ENCODE measurements at places on chromosomes 13 and 19.

- no peak for DNase-seq
Observed at GRCh38 chr13:114090476-114090875, 41.9 kb downstream of the RASA3 start.

- peak; percentile 54 for DNase-seq
Observed at GRCh38 chr13:52738719-52739467, 727 bp downstream of the CNMD start.

GRCh38 chr13:91031508-91031907, 316.0 kb upstream of the MIR17HG start:
- DNase-seq, result no peak

GRCh38 chr19:32902448-32902847, 32.9 kb upstream of the SLC7A9 start:
- no peak for DNase-seq

- DNase-seq, result peak; percentile 20
Observed at GRCh38 chr13:23871616-23872220, 17.5 kb downstream of the MIPEP start.

DNA sequence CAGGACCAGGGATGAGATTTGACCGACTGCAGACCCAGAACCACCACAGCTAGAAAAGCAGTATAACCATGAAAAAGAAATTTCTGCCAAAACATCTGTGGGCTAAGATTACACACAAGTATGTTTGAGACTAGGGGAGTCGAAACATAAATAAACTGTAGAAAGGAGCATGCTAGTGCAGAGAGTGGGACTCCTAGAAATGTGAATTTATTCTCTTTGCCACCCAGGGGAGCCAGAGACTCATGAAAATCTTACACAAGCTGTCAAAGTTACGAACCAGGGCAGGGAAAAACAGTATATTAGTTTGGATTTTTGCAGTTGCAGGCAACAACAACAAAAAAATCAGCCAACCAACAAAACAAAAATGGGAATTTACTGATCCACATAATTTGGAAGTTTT, 12.3 kb upstream of the HSPH1 start:
- DNase-seq, result no peak

DNA sequence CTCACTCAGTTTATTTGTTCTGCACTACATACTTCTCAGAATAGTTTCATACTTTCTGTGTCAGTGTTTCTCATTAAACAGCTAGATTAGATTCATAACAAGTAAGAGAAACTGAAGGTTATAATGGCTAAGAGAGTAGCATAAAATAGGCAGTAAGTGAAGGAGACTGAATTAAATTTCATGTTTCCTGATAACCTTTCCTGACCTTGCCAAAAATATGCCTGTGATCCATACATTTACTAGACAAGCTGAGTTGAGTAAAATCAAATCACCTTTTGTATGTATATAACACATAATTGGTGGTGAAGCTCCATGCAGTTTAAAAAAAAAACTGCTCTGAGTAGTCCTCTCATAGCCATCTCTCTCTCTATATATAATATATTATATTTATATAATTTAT, 545.3 kb upstream of the PCDH20 start:
- no peak for DNase-seq

DNA sequence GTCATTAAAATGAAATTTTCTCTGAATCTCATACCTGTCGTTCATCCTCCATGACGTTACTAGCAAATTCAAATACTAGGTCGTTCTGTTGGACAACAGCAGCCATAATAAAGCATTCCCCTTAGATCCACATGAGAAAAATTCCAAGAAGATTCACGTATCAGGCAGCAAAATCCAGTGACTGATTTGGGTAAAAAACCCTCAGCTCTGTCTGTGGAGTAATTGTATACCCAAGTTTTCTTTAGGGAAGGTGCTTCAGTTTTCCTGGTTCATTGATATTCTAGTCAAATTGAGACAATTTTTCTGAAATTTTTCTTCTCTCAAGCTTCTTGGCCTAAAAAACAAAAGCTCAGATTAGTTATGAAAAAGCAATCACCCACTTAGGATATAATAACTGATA, 37.2 kb downstream of the ELF1 start:
- no peak for DNase-seq

DNA sequence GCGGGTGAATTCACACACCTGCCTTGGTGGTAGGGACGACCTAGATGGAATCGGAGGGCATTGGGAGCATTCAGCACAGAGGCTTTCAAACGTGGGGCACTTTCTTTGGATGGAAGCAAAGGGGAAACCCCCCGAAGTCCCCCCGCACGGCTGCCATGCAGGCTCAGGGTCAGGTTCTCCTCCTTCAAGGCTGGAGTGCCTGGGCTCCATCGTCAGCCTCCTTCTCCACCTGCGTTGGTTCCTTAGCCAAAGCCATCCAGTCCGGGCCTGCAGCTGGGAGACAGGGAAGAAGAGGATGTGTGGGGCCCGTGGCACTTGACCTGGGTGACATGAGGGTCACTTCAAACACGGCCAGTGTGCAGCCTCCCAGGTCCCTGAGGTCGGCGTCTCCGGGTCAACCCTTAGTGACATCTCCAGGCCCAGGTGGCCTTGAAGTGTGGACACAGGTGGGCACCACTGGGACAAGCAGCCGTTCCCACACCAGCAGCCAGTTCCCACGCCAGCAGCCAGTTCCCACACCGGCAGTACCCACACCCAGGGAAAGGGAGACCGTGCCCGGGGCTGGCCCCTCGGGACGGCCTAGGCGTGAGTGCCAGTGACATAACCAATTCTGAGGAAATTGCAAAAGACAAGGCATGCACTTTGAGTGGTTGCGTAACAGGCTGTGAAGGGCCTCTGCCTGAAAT, 116.0 kb downstream of the SOX1 start:
- no peak for DNase-seq

DNA sequence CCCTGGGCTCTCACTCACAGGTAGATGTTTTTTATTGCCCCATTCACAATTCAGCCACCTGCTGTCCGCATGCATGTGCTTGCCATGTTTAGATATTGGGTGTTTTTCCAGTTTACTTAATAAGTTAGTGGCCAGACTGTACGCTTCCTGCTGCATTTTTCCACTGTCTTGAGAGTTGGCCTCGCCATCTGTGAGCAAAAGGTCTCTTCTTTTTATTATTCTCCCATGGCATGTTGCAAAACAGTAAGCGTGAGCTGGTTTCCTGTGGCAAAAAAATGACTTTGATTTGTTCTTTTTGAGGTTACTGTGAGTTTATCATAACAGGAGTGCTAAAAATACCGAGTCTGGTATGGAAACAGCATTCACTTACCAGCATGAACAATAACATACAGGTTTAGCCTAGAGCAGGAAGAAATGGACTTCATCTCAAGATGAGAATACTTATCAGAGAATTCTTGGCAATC, 46.0 kb downstream of the SAE1 start:
- DNase-seq, result no peak

- DNase-seq, result no peak
Observed at GRCh38 chr19:17772172-17772571, 20.9 kb downstream of the FCHO1 start.

DNA sequence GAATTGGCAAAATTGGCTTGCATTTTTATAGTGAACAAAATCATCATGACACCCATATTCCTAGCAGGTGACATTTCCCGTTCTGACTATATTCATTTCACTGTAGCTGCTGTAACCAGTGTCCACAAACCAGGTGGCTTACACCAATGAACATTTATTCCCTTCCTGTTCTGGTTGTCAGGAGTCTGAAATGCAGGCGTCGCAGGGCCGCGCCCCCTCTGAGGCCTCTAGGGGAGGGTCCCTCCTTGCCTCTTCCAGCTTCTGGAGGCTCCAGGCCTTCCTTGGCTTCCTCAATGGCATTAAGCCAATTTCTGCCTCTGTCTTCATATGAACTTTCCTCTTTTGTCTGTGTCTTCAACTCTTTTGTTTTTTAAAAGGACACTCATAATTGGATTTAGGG, 6.5 kb upstream of the RLN3 start:
- DNase-seq, result no peak

DNA sequence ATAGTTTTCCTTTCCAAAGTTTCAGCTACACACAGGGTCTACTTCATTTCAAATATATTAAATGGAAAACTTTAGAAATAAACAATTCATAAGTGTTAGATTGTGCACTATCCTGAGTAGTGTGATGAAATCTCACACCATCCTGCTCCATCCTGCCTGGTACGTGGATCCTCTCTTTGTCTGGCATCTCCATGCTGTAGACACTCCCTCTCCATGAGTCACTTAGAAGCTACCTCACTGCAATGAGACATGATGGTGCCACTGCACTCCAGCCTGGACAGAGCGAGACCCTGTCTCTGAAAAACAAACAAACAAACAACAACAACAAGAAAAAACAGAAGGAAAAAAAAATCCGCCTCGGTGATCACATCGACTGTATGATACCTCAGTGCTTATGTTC, 191.8 kb downstream of the PCCA start:
- no peak for DNase-seq

GRCh38 chr19:29527500-29528328, 1.9 kb downstream of the VSTM2B start:
- no peak for DNase-seq

DNA sequence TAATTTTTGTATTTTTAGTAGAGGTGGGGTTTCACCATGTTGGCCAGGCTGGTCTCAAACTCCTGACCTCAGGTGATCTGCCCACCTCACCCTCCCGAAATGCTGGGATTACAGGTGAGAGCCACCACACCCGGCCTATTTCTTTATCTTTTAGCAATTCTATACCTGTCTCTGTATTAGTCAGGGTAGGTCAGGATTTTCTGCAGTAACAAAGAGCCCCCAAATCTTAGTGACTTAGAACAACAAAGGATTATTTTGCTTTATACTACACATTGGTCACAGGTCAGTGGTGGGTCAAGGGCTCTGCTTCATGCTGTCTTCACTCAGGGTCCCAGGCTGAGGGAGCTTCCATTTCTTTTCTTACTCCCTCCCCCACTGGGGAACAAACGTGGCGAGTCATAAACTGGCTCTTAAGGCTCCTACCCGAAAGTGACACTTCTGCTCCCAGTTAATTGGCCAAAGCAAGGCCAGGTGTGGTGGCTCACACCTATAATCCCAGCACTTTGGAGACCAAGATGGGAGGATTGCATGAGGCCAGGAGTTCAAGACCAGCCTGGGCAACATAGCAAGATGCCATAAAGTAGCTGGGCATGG, 6.8 kb downstream of the ITPKC start:
- no peak for DNase-seq

GRCh38 chr13:112733112-112733511, 43.3 kb downstream of the ATP11A start:
- no peak for DNase-seq

DNA sequence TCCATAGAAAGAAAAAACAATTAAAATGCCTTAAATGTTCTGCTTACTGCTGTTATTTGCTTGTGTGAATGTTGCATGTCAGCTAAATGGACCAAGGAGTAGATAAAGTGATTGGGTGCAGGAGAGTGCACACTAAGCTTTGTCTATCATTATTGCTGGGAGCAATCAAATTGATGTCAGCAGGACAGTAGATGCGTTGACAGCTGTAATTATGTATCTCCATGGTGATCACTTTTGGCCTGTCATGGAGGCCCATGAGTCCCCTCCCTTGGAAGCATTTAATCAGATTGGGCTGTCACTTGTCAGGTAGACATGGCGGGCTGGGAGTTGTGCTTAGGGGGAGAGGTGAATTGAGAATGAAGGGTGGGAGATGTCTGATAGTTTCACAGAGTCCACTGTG, 215.3 kb downstream of the PCCA start:
- DNase-seq, result no peak

DNA sequence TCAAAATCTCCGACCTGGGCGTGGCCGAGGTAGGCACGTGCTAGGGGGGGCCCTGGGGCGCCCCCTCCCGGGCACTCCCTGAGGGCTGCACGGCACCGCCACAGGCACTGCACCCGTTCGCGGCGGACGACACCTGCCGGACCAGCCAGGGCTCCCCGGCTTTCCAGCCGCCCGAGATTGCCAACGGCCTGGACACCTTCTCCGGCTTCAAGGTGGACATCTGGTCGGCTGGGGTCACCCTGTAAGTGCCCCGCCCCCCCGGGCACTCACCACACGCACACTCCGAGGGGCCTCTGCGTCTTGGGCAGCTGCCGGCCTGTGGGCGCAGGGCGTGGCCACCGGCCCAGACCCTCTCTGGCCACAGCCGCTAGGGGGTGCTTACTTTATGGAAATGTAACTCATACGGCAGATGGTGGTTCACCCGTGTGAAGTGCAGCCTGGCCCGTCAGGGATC, 14.9 kb downstream of the STK11 start:
- no peak for DNase-seq

GRCh38 chr13:112529216-112529615, 58.7 kb downstream of the TUBGCP3 start:
- DNase-seq, result no peak

DNA sequence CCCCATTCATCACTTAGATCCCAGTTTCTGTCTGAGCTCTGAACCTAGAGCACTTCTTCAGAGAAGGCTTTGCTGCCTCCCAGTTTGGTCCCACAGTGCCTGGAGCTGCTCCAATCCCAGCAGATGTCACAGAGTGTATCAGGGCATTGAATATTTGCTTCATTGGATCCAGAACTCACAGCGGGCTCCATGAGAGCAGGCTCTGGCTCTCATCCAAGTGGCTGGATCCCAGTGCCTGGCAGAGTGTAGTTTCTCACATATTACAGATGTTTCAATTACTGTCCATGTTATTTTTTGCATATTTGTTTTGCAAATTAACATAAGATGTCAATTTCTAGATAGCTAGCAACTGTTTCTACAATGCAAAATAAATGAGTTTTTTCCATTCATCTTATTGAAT, 50.6 kb downstream of the MYO16 start:
- no peak for DNase-seq

DNA sequence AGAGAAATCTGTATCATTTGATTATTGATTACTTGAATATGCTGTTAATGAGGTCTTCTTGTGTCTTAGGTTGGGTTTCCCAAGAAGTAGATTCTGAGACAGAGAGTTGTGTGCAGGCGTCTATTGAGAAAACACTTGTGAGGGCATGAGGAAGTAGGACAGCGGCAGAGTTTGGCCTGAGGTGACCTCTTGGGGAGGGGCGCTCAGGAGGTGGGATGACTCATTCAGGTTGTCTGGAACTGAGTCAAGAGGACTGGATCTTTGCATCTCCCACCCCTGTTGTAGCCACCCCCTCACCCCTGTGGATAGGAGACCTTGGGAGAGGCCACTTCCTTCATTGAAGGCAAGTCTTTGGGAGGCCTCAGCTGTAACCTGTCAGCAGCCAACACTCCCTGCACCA, 35.2 kb upstream of the WDFY2 start:
- no peak for DNase-seq

DNA sequence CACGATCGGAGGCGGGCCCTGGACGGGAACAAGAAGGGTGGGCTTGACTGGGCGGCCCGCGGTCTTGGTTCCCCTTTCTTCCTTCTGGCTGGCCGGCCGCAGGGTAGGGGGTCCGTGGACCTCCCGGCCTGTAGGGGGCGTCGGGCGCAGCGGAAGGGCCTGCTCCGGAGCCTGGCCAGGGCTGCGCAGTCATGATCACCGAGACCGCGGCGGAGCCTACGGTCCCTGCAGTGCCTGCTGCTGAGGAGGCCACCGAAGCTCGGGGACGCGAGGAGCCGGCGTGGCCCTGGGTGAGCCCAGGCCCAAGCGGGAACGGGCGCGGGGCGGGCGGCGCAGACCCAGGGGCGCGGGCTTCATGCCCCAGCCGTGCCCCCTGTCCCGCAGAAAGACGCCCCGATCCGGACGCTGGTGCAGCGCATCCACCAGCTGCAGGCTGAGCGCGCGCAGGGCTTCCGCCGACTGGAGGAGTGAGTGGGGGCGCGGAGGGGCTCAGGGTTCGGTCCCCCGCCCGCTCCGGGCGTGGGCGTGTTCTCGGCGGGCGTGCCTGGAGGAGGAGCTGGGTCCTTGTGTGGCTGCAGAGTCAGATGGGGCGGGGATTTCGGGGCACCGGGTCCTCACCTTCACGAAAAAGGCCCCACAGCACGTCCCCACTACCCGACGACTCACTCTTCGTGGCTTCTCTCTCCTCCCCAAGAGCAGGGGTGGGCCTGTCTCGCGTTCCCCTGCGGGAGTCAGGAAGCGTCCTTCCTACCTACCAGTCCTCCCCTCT, at the start of gene REX1BD:
TSS of gene REX1BD (plus strand) at position 188 of the 769 bp plus-strand sequence. CDS start at position 192, 4 bp downstream.
- peak; percentile 79 for DNase-seq
